Activated T-helper 1 cell treated with anti-CD3 and anti-CD28 coated beads, Interleukin-2, amount 50 U/mL, for 16 hours (primary cell): ENCODE measurements at places on chromosomes 2 and 18.

DNA sequence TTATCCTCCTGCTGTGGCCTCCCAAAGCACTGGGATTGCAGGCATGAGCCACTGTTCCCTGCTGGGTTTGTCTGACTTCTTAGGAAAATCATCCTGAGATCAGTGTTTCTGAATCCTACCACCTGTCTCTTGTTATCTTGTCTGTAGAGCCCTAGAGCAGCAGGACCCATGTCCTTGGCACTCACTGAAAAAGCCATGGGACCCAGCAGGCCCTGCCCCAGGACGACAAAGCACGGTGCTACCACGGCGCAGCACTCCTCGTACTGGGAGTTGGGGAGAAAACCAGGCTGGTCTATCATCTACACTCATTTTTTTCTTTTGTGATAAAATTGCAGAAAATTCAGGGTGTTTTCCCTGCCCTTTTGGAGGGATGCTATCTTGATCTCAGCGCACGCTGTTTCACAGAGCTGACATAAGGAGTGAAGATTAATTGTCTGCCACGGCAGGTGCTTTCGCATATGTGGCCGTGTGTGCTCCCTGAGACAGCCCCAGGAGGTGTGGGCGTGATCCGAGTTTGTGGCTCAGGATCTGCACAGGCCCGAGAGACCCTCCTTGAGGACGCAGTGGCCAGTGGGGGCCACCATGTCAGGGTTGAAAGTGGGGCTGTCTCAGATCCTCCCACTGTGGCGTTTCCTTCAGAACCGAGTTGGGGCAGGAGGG is 179.1 kb downstream of the LDLRAD4 start:
- DNase-seq: no peak

GRCh38 chr2:44974064-44974715 is 32.7 kb downstream of the SIX3 start:
- no peak for DNase-seq

- no peak for DNase-seq
Observed at GRCh38 chr18:8969639-8970390, 132.7 kb upstream of the NDUFV2 start.

- DNase-seq: no peak
Observed at GRCh38 chr2:69549421-69549820, 94.1 kb downstream of the AAK1 start.

DNA sequence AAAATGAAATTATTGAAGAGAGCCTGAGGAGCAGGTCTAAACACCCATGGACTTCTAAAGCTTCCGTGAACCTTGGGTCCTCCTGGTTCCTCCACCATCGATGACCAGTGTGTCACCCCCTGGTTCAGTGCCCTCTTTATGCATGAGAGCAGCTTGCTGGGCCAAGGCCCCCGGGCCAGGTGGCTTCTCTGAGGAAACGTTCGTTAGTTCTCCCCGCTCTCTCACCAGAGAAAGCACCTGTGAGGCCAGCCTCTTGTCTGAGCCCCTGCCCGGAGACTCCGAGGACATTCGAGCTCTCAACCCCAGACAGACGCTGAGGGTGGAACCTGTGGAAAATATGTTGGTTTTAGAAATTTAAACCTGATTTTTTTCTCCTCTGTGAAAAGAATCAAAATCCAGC is 92.4 kb downstream of the GLI2 start:
- no peak for DNase-seq

GRCh38 chr2:7084601-7085000 is 167.4 kb downstream of the RNF144A start:
- DNase-seq: no peak

DNA sequence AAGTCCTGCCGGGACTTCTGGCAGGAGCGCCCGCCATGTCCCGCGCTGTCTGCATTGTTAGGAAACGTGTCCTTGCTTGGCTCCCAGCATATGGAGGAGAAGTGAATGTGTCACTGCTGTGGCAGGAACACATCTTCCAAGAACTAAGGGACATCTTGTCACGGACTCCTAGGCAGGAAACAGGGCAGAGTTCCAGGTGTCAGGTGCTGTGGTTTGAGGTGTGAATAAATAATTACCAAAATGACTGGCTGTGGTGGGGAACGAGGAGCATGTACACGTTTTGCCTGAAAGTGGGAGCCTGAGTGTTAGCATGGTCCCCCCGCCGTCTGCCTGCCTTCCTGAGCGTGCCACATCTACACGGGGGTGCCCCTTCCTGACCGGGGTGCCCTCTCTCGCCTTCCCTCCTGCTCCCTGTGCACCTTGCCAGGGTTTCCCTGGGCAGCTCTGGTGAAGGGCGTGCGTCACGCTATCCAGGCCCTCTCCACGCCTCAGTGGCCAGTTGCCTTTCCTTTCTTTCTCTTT is 237.5 kb downstream of the LDLRAD4 start:
- DNase-seq: no peak

GRCh38 chr2:231018184-231018583 is 19.1 kb upstream of the C2orf72 start:
- DNase-seq: no peak

DNA sequence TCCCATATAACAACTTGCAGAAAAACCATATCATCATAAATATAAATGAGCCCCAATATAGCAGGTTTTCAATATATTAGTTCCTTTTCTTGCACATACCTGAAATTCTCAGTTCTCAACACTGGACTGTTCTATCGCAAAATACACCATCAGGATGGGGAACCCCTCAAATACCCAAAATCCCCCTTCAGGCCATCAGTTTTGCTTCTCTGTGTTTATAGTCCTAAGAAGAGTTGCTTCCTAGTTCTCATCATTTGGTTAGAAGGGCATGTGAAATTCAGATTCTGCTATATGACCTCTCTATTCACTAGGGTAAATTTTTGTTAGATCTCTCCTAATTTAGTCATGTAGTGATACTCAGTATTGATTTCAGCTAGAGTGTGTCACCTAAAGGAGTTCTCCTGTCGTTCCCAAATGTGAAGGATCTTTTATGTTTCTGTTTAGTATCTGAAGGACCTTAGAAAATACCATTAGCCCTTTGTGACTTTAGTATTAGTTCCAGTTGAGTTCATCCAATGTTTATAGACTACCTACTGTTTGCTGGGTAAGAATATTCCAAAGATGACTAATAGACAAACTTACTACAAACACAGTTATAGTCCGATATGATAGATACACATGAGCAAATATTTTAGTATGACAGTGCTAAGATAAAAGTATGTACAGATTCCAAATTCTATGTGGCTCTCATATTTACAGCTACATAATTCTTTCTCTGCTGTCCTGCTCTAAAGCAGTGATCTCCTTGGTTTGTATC is 115.8 kb downstream of the TTC27 start:
- no peak for DNase-seq

DNA sequence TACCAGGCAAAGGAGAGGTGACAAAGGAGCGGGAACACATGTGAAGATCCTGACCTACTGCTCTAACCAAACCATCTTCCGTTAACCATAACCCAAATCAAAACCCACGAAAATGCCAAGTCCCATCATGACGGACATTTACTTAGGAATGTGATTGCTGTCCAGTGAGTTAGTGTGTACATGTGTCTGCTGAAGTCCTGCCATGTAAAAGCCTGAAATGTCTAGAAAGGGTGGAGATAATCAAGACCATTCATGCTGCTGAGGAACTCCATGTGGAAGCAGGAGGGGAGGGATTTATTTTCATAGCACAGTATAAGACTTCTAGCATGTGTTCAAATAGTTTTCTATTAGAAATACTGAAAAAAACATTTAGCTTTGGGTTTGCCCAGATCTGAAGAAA is 137.0 kb upstream of the BOD1L2 start:
- no peak for DNase-seq

DNA sequence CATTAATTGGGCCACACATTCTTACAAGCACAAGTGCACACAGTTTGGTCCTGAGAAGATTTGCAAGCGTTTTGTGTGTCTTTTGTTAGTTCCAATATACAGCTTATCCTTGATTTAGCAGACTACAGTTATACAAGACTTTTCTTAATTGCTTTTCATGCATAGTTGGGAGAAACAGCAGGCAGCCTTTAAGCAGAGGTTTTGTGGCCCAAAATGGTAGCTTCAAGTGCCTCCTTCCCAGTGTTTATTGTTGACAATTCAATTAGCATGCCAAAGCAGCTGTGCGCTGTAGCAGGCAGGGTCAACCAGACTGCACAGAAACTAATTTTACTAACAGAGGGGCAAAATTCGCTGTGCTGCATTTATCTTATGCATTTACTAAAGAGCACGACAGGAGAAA is 47.5 kb downstream of the FRZB start:
- DNase-seq: no peak

- DNase-seq: no peak
Observed at GRCh38 chr2:195289081-195289480, 367.9 kb upstream of the SLC39A10 start.

DNA sequence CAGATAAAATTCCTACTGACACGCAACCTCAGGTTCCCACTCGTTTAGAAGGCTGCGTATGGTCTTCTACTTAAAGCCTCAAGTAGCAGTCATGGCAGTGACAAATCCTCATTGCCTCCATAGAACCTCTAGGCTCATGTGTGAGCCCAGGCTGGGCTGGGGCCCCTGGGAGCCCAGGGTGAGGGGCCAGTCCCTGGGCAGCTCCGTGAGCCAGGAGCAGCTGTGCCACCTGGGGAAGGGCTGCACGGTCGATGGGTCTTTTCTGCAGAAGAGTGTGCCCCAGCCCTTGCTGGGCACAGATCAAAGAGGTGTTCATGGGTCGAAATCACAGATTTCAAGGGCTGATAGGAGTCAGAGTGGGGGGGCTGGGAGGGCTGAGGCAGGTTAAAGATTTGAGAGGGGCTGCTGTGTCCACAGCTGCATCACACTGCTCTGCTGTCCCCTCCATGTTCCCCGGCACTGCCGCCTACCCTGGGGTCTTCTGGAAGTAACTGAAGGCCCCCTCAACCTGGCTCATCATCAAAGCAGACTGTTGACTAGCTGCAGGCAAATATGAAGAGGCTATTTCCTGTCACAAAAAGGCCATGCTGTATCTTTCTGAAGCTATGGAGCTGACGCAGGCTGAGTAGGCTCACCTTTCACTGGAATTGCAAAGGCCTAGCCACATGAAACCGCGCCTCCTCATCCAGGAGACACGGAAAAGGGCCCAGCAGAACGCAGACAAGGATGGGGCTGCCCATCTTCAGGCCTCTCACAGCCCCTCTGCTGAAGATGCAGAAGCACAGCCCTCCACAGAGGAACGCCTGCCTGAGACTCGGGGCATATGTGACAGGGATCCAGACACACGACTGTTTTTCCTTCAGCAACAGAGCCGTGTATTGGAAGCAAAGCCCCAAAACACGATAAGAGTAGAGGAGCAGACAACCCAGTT is 35.7 kb upstream of the ALPP start:
- DNase-seq: no peak

DNA sequence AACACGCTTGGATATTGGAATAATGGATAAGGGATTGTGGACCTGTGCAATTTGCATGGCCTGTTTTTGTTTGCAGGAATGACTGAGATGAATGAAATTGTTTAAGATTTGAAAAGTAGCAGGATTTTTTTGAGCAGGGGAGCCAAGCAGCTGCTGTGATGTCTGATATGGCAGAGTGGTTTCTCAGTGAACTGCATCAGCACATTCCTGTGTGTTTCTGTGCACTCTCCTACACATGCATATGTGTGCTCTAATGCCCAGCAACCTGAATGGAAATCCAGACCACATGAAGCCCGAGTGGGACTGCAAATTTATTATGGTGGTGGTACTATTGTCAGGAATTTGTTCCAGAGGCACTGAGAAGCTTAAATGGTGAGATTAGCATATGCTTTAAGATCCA is 161.7 kb downstream of the PARD3B start:
- no peak for DNase-seq

GRCh38 chr2:86216575-86217555 is 17.6 kb downstream of the MRPL35 start:
- DNase-seq: no peak

DNA sequence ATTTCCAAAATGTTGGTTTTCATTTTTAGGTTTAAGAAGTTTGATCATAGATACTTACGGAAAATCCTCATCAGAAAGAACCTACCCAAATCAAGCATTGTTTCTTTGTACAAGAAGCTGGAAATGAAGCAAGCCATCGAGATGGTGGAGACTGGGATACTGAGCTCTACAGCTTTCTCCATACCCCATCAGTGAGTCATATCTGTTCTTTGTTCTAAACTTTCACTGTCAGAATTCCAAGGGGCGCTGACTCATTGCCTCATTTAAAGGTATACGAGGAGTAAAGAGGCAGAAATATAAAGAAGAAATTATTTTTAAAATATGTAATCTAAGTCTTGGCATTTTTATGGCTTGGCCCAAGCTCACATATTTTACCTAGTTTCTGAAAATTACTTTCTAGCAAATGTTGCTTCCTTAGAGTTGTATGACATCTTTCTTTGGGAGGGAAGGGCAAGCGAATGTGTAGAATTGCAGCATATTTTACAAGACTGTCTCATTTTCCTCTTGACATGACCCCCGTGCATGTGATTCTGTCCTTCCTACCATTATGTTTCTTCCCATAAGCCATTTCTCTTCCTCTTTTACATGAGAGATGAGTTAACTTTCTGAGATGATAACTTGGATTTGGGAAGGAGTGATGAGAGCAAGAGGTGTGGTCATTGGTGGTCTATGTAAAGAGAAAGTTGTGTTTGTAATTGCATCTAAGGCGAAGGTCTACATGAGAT is 41.2 kb downstream of the SLC9A4 start:
- no peak for DNase-seq

GRCh38 chr2:72415241-72415661 is 267.6 kb upstream of the CYP26B1 start:
- no peak for DNase-seq

DNA sequence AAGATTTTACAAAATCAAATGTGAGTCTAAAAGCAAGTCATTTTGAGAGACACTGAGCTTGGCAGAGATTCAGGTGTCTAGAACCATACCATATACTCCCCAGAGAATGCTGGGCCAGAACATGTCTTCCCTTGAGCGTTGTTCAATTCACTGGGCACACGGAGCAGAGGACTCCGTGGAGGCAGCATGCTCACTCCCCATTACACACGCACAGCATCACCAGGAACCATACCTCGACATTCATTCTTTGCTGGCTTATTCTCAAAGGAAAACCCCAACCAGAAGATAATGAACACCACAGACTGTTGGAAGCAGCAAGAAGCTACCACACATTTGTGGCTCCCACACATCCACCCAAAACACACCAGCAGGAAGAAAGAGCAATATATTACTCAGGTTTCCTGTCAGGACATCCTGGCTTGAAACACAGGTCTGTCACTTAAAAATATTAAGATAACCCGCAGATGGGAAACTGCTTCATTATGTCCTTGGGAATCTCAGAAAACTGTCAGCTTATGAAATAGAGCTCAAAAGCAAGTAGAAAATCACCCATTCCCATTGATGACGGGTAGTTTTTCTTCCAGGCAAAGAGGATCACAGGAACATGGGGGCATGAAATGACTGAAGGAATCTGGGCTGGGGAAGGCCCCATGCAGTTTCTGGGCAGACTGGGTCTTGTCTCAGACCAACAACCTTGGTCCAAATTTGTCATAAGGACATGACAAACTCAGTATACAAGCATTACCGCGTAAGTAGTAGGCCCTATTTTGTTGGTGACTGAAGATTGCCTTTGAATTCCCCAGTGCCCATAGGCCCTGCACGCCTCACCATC is 46.4 kb downstream of the PCBP1 start:
- no peak for DNase-seq

DNA sequence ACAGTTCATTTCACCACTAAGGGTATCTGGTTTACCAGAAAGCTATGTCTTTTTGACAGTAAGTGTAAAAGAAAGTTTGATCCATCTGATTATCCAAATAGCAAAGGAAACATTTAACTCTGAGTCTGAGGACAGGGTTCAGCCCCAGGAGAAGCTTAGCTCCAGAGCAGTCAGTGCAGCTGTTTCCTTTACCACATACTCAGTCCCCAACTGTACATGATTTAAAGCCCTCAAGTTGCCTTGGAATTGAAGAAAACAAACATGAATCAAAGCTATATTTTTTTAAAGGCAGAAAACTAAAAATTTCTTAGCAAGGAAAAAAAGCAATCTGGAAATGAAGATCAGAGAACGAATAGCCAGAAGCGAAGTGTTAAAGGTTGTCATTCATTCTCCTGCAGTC is 746.0 kb downstream of the METTL4 start:
- no peak for DNase-seq
